GM12865 (cell line): ENCODE measurements at places on chromosomes 5 and 9.
A peak's percentile ranks its signal among the peaks of the same experiment; 100 is the strongest.

DNA sequence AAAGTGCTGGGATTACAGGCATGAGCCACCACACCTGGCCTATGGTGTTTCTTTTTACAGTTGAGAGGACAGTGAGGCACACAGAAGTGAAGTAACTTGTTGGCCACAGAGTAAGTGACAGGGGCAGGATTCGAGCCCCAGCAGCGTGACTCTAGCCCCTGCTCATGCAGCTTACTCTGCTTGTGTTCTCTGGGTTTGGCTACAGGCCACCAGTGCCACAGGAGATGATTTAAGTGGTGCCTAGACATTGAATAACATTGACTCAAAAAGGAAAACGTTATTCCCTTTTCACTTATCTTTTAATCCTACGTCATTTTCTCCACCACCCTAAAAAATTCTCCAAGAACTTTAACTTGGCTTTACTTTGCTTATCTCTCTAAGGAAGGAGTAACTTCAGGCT, 61.4 kb downstream of the SNX24 start:
- no peak for DNase-seq

GRCh38 chr9:124180557-124180956, 77.2 kb upstream of the NEK6 start:
- DNase-seq = no peak

DNA sequence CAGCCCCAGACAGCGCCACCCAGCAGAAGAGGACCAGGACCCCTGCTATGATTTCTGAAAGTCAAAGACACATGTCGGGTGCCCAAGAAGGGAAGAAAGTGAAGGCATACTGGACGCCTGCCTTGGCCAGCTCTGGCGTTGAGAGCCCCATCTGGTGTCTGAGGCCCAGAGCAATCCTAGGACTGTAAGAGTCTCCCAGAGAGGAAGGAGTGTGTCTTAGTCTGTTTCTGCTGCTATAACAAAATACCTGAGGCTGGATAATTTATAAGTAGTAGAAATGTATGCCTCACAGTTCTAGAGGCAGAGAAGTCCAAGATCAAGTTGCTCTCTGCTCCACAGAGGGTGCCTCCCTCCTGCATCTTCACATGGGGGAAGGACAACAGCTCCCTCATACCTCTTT, 10.8 kb downstream of the RASGEF1C start:
- no peak for DNase-seq

DNA sequence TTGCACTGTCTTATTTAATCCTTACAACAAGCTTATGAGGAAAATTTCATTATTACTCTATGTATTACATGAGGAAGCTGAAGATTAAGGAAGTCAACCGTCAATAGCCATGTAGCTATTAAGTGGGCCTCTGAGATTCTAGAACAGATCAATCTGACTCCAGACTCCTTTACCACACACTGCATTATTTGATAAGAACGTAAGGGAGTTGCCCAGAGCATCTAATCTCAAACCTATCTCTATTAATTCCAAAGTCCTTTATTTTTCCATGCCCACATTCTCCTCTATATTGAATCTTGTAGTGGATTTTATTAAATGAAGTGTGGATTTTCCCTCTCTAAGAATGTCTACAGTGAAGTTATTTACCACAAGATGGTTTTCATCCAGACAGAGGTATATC, 118.2 kb upstream of the MTAP start:
- no peak for DNase-seq

DNA sequence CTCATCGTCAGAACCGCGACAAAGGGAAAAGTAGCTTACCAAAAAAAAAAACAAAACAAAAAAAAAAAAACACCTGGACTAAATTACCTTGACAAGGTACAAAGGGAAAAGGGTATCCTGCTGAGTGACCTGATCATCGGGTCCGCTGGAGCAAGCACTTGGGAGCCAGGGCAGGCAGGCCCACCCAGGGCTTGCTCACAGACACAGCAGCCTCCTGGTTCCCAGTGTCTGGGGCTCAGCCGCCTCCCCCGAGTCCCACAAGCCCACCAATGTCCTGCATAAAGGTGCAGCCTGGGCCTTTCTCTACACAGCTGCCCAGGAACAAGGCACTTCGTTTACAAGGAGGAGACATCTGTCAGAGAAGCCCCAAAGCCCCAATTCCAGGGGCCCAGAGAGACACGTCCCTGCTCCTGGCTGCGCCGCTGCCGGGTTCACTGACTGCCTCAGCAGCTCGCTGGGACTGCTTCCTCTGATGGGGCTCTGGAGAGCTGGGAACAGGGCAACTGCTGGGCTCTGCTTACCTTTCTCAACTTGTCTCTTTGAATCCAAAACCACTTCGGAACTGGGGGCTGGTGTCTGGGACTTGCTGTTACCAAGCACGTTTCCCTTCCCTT, 63.4 kb downstream of the GOLM1 start:
- no peak for DNase-seq

DNA sequence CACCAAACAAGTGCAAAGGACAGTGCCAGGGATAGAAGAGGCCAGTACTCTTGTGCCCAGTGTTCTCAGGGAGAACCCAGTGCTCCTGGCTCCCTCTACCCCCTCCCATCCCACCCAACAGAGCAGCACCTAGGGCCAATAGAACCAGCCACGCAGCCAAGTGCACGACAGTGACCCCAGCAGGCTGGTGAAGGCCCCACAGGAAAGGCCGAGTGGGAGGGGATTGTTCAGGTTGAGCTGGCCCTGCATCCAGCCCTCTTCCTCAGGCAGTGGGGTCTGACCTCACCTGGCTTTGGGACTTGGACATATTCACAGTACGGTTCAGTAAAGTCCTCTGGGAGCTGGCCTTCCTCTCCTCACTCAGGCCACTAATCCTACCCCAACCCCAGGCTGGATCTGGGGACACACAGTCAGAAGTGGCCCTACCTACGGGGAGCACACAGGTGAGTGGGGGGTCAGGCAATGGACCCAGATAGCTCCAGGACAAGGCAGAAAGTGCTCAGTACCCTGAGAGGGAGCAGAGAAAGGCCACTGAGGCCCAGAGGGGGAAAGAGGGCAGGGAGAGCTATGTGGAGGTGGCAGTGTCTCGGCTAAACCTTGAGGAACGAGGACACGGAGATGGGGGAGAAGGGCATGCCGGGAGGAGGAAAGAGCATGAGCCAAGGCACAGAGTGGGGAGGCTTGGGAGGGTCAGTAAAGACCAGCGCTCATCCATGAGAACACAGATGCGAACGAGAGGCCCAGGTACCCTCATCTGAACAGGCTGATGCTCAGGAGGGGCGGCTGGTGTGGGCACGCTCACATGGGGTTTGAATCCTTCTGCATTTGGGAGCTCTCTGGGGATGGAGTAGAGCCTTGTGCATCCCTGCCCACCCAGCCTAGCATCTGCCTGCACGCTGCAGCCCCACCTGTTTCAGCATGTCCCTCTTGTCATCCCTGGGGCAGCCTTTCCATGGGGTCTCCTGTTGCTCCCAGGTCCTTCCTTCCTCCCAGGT, 25.6 kb downstream of the POLR1E start:
- DNase-seq = peak; percentile 48

GRCh38 chr9:133980864-133981588, 11.1 kb downstream of the VAV2 start:
- no peak for DNase-seq
